Muscle of leg (tissue), 16 donors: ENCODE measurements at places on chromosomes 16 and 17. TPM values are rescaled to one million over a fixed set of nuclear protein-coding genes. Genes with fewer than 3 reads are reported as not detected.

MPV17L gene
- 4.3 TPM for total RNA-seq

DPEP2 gene
- total RNA-seq, result 0.75 TPM

KRT34 gene
- not detected for total RNA-seq

MARCHF10 gene
- 0.40 TPM for total RNA-seq

UNC13D gene
- total RNA-seq, result 3.4 TPM

CD300A gene
- 2.5 TPM for total RNA-seq

KIF2B gene
- total RNA-seq, result not detected

KRT15 gene
- 0.31 TPM for total RNA-seq

UTS2R gene
- 2.2 TPM for total RNA-seq

RHBDL1 gene
- total RNA-seq, result 1.3 TPM

TMIGD1 gene
- not detected for total RNA-seq
